Kidney (tissue), 22 donors: ENCODE measurements at places on chromosomes 2 and 18. TPM values are rescaled to one million over a fixed set of nuclear protein-coding genes. Genes with fewer than 3 reads are reported as not detected.

- DNase-seq, result no peak
Observed at GRCh38 chr18:35489913-35490490, 7.8 kb downstream of the INO80C start.

Gene VWA3B
- not detected for polyA plus RNA-seq

GRCh38 chr18:54607213-54608027 is 16.4 kb downstream of the DYNAP start:
- DNase-seq, result peak; percentile 33

DNA sequence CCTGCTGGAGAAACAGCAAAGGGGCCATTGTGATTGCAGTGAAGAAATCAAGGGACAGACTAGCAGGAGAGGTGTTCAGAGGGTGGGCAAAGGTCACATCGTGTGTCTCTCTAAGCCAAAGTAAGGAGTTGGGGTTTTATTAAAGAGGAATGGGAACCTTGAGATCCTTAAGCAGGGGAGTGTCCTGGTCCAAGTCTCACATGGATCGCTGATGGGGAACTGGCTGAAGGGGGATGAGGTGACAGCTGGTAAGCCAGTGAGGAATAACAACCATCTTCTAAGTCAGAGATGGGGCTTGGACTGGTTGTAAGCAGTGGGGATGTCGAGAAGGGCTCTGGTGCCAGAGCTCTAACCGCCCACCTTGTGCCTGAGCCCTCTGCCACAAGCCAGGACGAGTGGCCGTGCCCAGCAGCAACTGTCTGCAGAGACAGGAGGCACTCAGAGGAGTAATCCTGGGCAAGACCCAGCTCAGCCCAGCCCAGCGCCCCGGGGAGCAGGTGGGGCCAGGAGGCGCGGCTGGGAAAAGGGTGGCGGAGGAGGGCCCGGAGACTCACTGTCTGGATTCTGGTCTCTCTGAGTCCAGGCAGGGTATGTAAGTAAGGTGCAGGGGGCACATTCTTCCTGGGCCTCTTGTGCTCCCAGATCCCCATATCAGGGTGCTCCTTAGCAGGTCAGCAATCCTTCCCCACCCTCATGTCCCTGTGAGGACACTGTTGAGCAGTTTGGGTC is 13.7 kb downstream of the WNT10A start:
- no peak for DNase-seq
